ENCODE measurements at places on chromosomes 13 and 19. TPM values are rescaled to one million over a fixed set of nuclear protein-coding genes. Genes with fewer than 3 reads are reported as not detected.

The PRKCG gene
- not detected for total RNA-seq

The GAPDHS gene
- total RNA-seq = not detected

- DNase-seq = no peak
These were observed 880 bp downstream of the SWSAP1 start for GRCh38 chr19:11375143-11375948.

- no peak for DNase-seq
These were observed 9.7 kb downstream of the PCCA start for GRCh38 chr13:100098445-100099116.

DNA sequence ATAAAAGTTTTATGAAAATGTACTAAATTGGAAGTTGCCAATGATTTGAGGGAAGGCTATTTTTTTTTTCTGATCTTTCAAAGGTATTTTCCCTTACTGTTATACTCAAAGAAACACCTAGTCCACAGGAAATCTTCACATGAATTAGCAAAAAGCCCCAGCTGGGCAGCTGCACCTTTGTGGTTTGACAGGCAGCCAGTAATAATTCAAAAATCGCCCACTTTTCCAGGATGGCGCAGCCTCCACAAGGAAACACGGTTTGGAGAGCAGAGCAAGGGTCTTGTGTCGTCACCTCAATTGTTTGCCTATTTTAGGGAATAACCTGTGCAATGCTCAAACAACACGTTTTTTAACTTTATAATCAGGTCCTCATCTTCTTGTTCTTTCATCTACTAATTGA is 324.9 kb upstream of the GPC6 start:
- no peak for DNase-seq

The CEACAM8 gene
- not detected for total RNA-seq

The PRR19 gene
- 2.5 TPM for total RNA-seq

GRCh38 chr13:102718746-102719145 is 23.9 kb upstream of the METTL21C start:
- no peak for DNase-seq

The KLF5 gene
- total RNA-seq = 4.2 TPM

DNA sequence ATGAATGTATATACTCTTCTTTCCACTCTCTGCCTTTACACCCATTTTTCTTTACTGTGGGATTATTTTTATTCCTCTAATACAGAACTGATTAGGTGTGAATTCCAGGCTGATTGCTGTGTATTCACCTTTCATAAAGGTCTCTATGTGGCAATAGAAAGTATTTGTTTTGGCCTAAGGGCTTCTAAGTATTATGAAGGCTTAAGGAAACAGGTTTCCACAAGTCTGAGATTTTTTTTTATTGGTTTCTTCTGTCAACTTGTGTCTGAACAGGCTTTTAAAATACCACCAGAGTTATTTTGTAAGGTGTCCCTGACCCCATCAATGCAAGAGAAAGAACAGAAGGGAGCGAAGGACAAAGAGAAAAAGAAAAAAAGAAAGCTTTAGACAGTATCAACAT is 1102.0 kb upstream of the SPRY2 start:
- DNase-seq = no peak

DNA sequence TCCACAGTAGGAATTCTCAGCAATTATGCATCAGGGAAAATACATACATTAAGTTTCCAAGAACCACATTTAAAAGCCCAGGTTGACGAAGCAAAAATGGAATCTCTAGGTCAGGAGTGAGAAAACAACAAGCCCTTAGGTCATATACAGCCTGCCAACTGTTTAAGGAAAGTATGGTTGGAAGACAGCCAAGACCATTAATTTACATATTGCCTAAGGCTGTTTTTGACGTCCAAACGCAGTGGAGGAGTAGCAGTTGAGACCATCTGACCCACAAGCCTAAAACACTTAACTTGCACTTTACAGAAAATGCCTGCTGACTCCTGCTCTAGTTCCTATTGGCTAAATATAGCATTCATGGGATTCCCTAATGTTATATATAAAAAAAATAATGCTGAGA is 299.0 kb downstream of the ITGBL1 start:
- DNase-seq = no peak

DNA sequence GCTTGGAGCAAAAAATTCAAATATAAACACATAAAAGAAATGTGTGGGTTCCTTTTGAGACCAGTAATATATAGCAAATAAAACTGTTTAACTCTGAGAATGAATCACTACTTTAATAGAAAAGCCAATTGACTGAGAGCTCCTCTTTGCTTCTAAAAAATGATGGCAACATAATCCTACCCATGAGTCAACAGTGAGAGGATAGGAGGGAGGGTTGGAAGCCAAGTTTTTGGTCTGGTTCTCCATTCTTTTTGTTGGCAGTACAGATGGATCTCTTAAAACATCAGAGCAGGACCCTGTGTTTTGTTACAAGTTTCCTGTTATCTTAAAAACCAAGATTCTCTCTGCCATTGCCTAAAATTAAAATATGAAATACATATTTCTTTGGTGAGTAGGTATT is 50.0 kb upstream of the POSTN start:
- no peak for DNase-seq

DNA sequence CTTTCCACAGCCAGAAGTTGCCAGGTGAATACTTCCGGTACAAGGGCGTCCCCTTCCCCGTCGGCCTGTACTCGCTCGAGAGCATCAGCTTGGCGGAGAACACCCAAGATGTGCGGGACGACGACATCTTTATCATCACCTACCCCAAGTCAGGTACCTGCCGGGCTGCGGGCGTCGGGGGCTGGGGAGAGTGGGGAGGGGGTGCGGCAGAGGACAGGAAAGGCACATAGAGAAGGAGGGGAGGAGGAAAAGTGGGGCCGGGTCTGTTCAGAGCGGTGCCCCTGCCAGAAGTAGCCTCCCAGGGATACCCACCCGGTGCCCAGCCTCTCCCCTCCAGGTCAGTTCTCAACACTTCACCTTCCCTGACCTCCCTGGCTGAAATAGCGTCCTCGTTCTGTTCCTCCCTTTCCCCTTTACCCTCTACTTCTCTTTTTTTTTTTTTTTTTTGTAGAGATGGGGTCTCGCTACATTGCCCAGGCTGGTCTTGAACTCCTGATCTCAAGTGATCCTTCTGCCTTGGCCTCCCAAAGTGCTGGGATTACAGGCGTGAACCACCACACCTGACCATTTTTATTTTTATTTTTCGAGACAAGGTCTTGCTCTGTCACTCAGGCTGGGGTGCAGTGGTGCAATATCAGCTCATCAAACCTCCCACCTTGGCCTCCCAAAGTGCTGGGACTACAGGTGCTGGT is 24.1 kb downstream of the SULT2B1 start:
- no peak for DNase-seq

GRCh38 chr13:21364916-21365315 is 94.2 kb downstream of the ZDHHC20 start:
- no peak for DNase-seq

The CCNA1 gene
- total RNA-seq = 0.39 TPM

All from SJSA1 (cell line).